ENCODE measurements at places on chromosomes 2 and 18.

- DNase-seq, result no peak
Measured at GRCh38 chr2:16741498-16741897, 75.9 kb upstream of the CYRIA start.

DNA sequence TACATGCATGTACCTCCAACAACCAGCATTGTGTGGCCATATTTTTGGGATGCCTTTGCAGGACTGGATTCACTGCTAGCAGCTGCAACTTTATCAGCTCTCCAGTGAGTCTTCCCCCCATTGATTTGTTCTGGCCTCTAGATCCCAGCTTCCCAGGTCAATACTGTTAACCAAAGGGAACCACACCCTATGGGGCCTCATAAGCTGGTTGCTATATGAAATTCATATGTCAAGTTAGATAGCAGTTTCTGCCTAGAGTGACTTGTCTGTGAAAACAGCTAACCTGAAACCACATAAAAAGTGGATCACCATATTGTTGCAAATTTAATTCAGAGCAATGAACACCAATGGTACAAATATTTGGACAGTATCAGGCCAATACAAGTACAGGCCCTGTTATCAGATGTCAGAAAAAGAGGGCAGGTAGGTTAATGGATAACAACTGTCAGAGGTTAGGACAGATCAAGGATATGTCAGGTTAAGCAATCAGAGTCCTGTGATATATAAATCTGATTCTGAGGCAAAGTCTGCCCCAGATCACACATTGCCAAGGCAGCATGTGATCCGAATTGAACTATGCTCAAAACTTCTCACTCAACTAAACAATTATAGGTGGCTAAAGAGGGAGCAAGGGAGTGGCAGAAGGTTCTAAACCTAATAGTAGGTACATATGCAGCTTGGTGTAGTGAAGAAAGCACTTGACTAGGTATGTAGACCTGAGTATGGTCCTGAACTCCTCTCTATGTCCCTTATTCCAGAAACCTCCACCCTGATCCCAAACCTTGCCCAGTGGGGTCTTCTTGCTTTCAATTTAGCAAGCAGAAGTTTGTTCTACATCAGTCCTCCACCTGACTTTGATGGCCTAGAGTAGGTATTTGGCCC, 310.2 kb upstream of the STON1 start:
- DNase-seq, result no peak

- DNase-seq, result no peak
Measured at GRCh38 chr2:233856184-233856583, 1.8 kb upstream of the HJURP start.

- no peak for DNase-seq
Measured at GRCh38 chr2:191427031-191427430, 181.8 kb downstream of the MYO1B start.

DNA sequence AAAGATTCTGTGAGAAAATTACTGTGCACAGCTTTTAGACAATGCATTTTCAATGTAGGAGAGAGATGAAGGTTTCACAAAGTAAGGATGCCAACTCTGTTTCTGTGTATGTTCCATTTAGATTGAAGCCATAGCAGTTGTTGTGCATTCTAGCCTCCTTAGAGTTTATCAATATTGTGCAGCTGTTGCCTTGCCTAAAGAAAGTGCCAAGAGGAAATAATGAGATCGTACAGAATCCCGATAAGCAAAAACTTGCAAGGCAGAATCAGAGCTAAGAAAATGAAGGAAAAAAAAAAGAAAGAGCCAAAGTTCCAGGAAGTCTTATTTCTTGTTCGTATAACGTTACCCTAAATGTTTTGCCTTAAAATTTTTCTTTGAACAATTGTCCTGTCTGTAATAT, 965.0 kb downstream of the DCDC2C start:
- no peak for DNase-seq

DNA sequence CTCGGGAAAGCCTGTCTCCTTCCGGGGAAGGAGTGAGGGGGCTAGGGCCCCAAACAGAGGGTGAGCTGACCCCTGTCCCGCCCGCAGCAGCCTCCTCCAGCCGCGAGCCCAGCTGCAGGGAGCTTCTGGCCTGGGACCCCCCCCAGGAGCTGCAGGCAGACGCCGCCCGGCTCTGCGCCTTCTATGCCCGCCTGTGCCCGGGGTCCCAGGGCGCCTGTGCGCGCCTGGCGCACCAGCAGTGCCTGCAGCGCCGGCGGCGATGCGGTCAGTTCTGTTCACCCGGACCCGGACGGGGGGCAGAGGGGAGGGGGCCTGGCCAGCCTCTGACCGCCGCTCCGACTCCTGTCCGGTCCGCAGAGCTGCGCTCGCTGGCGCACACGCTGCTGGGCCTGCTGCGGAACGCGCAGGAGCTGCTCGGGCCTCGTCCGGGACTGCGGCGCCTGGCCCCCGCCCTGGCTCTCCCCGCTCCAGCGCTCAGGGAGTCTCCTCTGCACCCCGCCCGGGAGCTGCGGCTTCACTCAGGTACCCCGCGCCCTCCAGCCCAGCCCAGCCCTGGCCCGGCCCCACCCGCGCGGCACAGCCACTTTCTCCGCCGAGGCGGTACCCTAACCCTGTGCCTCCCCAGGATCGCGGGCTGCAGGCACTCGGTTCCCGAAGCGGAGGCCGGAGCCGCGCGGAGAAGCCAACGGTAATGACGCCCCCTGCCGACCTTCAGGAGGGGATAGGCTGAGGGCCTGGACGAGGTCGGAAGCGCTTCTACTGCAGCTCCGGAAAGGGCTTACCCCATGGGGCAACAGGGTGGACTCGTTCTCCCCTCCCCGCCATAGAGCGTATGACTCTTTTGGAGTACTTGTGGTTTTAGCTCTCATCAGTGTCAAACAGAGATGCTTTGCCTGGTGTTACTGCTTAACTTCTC, 2.0 kb upstream of the CHRND start:
- no peak for DNase-seq

- no peak for DNase-seq
Measured at GRCh38 chr2:176500901-176501300, 231.7 kb downstream of the MTX2 start.

GRCh38 chr2:68798569-68798968, 64.0 kb downstream of the ARHGAP25 start:
- no peak for DNase-seq

- no peak for DNase-seq
Measured at GRCh38 chr18:54184836-54185235, 39.6 kb downstream of the MBD2 start.

- no peak for DNase-seq
Measured at GRCh38 chr2:197759013-197759412, 26.1 kb downstream of the BOLL start.

DNA sequence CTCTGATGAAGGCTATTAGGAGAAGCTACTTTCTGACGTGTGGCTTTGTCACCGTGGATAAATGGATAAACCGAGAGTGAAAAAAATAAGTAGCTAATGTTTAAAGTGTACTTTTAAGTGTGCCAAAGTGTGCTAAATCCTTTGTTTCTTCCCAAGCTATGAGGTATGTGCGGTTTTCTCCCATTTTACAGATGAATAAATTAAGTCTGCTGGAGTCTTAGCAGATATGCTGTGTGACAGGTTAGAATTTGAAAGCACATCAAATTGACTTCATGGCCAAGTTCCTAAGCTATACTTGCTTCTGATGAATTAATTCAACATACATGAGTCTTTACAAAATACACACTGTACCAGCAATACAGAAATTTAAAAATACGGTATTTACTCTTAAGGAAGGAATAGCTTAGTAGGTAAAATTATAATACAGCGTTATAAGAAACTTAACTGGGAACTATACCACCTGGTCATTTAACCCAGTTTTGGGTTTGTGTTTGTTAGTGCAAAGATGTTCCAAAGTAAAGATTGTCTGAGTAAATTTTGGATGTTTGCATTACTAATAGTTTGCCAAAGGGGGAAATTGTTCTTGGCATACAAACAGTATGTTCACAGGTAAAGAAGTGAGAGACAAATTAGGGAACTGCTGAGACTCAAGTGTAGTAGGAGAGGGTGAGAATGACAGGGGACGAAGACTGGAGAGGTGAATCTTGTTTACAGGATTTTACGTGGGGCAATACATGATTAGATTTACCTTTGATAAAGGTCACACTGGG, 1.4 kb downstream of the AGPS start:
- DNase-seq, result no peak

- no peak for DNase-seq
Measured at GRCh38 chr2:41716497-41716896, 331.3 kb upstream of the PKDCC start.

DNA sequence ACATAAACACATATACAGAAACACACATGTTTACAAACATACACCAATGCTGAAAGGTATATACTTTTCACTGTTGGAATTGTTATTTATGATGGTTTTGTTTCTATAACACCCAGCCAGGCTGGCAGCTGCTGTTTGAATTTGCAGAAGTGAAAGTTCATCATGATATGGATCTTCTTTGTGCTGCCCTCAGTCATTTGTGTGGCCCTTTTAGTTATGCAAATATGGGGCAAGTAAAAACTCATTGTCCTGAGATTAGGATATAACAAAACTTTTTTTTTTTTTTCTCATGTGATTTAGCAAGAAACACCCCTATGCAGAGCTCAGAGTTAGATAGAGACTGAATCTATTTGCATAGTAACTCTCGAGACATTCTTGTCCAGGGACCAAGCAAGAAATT, 714.1 kb downstream of the KCNJ3 start:
- DNase-seq, result no peak

DNA sequence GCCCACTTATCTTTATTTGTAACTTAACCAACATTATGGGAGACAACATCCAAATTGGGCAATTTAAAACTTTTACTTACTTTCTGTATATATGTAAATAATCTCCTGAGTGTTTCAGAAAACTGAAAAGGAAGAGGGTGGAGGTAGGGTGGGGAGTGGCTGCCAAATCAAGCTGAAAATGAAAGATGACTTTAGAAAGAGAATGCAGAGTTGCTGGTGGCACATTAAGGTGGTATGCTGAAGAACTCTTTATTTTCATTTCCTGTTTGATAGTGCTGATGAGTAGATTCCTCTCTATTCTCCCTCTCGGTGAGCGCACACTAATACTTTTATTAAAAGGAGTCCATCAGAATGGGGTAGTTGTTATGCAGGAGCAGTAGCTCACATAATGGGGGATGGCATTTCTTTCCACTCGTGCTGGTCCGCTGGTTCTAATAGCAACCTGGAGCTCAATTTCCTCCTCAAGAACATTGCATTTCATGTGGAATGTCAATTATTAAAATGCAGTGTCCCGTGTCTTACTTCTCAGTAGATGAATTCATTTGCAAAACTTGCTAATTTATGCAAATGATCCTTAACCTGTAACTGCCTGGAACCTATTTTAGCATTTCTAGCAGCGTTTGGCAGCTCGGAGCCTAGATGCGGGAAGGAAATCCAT, 466.9 kb upstream of the HNRNPA3 start:
- DNase-seq, result no peak

Data from right lung (tissue), 10 donors.